Karpas-422 (cell line): ENCODE measurements at places on chromosomes 16 and 17.
A peak's percentile ranks its signal among the peaks of the same experiment; 100 is the strongest.

DNA sequence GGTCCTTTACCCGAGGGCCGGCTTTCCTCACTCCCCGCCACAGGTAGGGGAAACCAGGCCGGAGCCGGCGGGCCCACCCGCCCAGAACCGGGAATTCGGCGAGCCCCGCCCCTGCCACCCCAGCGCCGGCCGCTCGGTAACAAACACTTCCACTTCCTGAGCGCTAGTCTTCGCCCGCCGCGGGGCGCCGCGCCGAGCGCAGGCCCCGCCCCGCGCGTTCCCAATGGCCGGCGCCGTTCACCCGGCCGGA is 224 bp upstream of the NHERF1 start:
- no peak for DNase-seq

DNA sequence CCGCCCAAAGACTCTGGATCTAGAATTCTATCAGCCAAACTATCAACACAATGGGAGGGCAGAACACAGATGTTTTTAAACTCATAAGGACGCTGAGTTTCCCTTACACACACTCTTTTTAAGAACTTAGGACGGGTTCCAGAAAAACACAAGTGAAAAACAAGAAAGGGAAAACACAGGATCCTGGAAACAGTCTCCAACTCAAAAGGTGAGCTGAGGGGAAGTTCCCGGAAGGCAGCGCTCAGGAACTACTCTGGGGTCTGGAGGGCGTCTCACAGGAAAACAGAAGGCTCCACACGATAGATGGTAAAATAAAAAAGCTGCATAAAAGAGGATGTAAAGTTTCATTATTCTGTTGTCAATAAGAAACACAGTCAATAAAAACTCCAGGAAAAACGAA is 80.2 kb upstream of the DOC2B start:
- no peak for DNase-seq

DNA sequence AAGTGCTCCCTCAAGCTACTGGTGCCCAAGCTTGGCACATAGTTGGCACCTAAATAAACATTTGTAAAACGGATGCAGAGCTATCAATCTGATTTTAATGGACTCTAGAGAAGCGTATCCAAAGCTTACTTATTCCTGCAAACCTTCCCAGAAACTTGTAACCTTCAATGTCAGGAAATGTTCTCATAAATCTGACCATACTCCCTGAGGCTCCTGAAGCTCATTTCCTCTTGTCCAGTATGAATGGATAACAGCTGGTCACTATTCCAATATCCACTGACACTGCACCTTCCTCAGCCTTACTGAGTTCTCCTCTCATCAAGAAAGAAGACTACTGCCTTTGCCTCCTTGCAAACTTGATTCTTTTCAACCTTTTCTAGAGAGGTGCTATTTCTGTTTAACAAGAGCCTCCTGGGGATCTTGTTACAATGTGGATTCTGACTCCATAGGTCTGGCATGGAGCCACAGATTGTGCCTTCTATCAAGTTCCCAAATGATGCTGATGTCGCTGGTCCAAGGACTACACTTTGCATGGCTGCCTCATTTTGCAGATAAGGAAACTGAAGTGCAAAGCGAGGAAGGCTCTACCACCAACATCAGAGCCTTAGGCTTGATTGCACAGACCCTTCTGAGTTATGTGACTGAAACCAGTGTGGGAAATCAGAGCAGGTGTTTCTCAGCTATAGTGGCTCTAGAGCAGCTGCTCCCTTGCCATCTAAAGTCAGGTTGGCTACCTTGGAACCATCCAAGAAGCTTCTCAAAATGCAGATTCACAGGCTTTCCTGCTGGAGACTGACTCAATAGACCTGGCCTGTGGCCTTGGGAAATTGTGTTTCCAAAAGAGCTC is 377.8 kb downstream of the SOX9 start:
- no peak for DNase-seq

GRCh38 chr16:74713876-74714275 is 13.2 kb upstream of the MLKL start:
- no peak for DNase-seq

- no peak for DNase-seq
These were observed 534.4 kb upstream of the CDH5 start for GRCh38 chr16:65831903-65832666.

DNA sequence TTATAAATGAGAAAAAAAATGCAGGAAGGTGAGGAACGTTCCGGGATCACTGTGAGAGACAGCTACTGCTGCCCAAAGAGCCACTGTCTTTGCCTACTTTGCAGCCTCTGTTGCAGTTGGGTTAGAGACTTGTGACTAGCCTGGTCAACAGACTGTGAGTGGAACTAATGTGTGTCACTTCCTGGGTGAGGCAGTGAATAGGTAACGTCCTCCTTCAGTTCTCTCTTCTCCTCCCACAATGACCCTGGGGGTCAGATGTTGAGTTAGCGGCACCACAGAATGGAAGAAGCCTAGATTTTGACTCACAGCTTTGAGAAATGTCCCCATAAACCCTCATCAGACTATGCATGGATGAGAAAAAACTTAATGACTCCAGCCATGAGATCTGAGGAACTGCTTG is 5.2 kb downstream of the C16orf46 start:
- DNase-seq: no peak

DNA sequence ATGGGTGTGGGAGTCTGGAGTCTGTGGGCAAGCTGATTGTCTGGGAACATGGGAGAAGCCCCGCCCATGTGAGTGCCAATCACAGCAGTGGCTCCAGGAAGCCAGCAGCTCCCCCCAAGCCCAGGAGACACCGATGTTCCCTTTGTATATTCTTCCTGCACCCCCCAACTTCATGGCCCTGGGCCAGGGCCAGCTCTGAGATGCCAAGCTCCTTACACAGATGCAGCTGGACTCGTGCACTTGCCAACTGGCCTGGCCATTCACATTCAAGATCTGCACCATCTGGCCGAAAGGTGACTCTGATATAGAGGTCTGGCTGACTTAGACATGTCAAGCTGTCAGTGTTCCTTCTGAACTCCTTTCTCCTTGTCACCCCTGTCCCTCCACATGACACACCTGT is 50.5 kb downstream of the CACNG5 start:
- DNase-seq: no peak

DNA sequence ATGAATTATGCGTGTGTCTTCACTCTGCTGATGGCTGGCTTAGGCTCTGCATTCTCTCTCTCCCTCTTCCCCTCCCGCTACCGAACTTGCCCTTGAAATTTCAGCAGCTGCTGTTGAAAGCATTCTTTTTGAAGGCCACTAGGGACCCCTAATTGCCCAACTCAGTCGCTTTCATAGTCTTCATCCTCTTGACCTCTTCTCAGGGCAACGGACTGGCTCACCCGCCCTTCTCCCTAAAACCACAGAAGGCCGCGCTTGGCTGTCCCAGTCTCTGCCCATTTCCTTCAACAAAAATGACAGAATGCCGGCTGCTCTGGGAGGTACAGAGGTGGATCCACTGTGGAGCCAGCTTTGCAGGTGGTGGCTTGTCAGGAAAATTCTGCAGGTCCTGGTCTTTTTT is 21.0 kb upstream of the FMNL1 start:
- DNase-seq: no peak

DNA sequence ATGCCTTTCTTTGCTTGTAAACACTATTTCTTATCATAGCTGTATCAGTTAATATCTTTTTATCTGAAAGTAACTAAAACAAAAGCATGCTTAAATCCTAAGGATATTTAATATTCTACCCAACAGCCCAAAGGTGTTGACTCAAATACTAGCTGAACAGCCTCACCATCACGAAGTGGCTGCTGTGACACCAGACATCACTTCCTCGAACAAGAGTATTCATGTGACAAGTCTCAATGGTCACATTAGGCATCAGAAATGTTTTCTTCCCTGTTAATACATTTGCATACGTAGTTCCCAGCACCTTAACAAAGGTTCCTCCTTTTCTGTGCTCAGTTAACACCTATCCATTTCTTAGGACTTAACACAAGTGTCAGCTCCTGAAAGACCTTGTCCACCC is 193.8 kb upstream of the DYNLRB2 start:
- DNase-seq: no peak

DNA sequence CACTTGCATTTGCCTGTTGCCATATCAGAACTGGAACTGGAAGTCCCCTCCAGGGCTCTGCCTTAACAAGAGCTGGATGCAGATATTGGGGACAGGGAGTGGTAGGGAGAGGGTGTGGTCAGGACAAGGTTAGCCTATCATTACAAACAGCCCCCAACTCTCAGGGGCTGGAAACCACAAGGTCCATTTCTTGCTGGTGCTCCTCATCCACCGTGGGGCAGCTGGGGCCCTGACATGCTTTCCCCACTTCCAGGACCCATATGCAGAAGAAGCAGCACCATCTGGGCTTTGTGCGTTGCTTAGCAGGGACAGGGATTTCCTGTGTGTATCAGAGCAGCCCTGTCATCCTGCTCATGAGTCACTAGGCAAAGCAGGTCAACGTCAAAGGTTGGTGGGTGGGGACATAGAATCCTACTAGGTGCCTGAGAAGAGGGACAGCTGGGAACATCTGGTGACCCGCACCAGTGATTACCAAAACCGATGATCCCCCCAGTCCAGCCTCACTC is 26.9 kb downstream of the RGS9 start:
- DNase-seq: peak; percentile 75
